ENCODE measurements at places on chromosomes 3 and 15.

DNA sequence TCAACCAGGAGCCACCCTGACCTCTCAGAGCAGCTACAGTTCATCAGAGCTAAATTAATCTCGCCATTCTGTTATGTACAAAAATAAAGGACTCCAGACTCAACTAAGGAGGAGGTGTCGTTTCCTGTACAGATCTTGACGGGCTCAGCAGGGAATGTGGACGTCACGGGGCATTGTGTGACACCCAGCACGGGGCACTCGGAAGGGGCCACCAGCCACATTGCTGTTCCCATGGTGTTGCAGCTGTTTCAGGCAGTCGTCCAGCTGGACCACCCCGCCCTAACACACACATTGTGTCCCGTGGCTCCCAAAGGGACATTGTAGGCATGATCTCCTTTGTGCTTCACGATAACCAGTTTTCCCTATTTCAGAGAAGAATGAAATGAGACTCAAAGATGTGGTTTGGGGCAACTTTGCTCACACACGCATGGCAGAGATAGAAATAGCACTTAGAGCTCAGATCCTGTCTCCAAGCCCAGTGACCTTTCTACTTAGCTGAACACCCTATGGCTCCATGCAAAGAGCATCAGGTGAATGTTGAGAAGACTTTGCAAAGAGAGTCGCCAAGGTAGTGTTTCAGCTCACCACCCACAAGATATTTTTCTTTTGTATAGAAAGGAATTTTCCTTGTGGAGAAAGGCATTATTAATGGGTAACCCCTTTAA lies 5.5 kb downstream of the SSUH2 start:
- no peak for DNase-seq

- no peak for DNase-seq
These were observed 170.3 kb upstream of the ARRDC4 start for GRCh38 chr15:97790180-97790579.

- DNase-seq: no peak
These were observed 55.9 kb downstream of the MDFIC2 start for GRCh38 chr3:70256566-70256965.

DNA sequence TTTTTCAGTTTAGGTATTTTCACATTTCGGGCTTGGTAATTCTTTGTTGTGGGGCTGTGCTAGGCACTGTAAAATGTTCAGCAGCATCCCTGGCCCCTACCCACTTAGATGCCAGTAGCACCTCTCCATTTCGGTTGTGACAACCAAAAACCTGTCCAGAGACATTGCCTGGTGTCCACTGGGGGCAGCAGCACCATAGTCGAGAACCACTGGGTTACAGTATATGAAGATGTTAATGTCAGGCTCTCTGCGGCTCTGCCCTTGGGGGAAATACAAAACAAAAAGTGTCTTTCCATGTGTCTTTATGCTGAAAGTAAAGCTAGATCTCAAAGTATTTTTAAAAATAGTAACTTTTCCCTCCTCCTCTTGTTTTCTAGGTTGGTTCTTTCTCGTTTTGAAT lies 177.2 kb downstream of the ITPR1 start:
- no peak for DNase-seq

DNA sequence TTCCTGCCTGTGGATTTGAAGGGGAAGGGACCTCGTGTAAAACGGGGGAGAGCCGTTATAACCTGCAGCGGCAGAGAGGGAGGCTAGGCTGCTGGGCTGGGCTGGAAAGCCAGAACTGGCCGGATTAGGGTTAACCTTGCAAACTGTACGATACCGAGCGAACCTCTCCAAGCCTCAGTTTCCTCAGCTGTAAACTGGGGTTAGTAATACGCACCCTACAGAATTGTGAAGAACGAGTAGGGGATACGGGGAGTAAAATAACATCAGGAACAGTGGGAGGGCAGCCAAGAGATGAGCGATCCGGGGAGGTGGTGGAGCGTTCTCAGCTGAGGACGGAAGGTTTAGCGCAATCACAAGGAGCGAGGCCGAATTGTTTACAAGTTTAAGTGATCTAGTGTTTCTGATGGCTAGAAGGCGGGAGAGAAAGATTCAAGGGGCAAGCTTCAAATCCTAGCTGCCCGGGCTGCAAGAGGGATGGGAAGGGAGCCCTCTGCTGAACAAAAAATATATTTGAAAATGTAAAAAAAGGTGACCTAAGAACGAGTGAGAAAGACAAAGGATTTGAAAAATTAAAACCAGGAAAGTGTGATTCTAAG lies 768 bp upstream of the SEMA5B start:
- DNase-seq: peak; percentile 19

- no peak for DNase-seq
These were observed 25.8 kb downstream of the DYNC1LI1 start for GRCh38 chr3:32544894-32545293.

GRCh38 chr3:190340071-190340470 lies 17.8 kb upstream of the CLDN1 start:
- DNase-seq: no peak

DNA sequence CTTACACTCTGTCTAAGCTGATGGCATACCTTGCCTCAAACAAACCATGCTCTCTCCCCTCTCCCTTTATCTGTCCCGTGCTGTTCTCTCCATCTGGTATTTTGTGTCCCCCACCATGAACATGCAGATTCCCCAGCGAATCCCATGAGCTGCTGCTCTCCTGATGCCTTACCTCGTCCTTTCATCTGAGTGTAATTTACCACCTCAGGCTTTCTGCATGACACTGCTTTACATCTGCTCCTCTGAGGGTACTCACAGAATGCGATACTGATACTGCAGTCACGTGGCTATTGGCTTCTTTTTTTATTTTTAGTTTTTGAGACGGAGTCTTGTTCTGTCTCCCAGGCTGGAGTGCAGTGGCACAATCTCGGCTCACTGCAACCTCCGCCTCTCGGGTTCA lies 341.7 kb downstream of the PTPRG start:
- DNase-seq: no peak

All from CD4-positive, alpha-beta T cell treated with Interleukin-15 for 4 hours (primary cell).